ENCODE measurements at places on chromosomes 7 and 10. TPM values are rescaled to one million over a fixed set of nuclear protein-coding genes. Genes with fewer than 3 reads are reported as not detected.

The HACD1 gene
- total RNA-seq: 18.6 TPM

The MOGAT3 gene
- 0.81 TPM for total RNA-seq

The KCNH2 gene
- 14.6 TPM for total RNA-seq

The NRF1 gene
- 16.4 TPM for total RNA-seq

The BTRC gene
- 22.2 TPM for total RNA-seq

The JCAD gene
- 2.2 TPM for total RNA-seq

The ZNF488 gene
- total RNA-seq: 8.7 TPM

The MDFIC gene
- 7.4 TPM for total RNA-seq

The ASZ1 gene
- not detected for total RNA-seq

The GFRA1 gene
- 5.1 TPM for total RNA-seq

DNA sequence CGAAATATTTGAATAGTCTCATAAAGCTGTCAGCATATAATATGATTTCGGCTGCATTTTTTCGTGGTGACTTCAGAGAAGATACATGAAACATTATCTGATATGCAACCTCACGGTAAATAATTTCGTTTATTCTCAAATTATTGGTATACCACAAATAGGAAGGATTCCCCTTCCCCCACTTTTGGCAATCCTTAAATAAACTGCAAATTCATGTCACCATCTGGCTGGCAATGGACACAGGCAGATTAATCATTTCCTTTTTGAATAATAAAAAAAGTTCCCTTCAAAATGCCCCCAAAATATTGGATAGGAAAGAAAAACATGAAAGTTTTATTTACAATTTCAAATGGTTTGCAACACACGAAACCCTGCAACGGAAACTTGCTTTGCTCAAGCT lies 234.5 kb upstream of the MEOX2 start:
- no peak for DNase-seq

- DNase-seq: peak; percentile 64
Observed at GRCh38 chr7:139618482-139619366, 95.2 kb downstream of the CLEC2L start.

- peak; percentile 80 for DNase-seq
Observed at GRCh38 chr7:73830681-73831583, at the start of gene CLDN4. Gene CLDN4 (plus strand): TSS chr7:73830996. CDS start chr7:73831202, 206 bp downstream.

DNA sequence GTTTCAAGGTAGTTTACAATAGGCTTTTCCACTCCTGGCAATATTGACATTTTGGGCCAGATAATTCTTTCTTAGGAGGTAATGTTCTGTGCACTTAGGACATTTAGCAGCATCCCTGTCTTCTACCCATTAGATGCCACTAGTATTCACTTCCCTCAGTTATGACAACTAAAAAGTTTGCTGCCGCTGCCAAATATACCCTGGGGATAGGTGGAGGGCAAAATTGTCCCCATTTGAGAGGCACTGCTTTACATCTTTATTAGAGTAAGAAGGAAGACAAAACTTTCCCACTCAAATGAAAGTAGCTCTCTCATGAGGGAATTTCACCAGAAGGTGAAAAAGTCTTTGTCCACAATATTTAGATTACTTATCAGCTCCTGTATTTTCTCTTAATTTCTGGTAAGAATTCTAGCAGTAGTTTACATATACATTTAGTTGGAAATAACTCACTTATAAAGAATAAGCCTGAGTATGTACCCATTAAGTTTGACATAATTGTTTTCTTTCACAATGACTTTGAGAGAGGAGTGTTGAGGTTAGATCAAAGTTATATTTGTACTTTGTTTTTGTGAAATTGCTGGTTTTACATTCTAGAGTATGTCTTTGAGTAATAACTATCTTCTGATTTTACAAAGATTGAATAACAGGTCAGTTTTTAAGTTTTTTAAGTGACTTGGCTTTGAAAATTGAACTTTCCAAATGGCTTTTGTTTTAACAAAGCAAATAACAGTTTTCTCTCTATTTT lies 46.0 kb downstream of the HELLS start:
- no peak for DNase-seq

DNA sequence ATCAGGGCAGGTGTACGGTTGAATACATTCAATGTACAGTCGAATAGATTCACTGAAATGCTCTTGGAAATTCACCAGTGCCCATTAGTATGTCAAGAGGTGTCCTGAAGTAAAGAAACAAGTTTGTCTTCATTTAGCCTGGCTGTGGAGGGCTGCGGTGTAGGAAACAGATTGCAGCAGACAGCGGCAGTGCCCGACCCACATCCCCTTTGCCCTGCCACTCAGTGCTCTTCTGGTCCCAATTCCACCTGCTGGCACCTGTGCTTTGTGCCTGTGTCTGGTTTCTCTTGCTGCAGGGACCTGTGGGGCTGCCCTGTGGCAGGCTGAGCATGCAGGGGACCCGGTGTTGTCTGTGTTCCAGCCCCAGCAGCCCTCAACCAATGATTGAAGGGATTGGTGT lies 183.7 kb downstream of the RPS24 start:
- no peak for DNase-seq

DNA sequence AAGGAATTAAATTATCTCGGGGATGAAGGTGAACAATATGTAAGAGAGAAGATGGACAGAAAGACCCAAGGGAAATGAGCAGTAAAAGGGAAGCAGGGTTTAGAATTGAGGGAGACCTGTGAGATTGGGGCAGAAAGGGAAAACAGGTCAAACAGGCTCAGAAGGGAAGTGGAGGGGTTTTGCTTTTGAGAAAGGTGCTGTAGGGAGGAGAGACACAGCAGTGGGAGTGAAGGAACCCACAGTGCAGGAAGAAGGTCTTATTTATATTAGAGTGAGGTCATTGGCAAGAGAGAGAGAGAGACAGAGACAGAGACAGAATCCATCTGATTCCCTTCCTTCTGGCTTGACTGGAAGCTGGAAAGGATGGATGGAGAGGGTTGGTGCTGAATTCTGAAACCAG lies 3.5 kb upstream of the TCAF1 start:
- no peak for DNase-seq

DNA sequence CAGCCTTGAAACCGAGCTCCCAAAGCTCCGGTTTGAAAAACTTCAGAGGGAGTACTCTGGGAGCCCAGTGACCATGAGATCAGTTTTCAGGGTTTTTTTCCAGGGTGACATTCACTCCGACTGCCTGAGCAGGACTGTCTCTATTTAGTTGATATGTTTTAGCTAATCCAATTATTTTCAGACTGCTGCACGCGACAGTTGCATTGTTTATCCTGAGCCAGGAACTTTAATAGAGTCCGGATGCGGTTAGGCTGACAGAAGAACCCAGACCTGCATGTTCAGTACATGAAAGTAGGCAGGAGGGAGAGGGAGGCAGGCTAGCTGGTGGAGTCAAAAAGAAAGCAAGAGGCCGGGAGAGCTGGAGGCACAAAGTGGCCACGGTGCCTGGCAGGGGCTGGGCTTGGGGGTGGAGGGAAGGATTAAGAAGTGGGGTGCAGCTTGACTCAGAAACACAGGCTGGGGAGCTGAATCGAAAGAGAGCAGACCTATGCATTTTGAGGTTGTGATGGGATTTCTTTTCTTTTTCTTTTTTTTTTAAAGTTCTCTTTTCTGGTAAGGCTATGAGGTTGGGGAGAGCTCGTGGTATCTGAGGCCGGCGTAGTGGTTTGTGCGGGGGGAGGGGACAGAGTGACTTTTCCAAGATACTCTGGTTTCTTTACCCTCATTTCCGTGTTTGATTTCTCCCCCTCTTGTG lies 5.7 kb downstream of the GATA3 start:
- no peak for DNase-seq

DNA sequence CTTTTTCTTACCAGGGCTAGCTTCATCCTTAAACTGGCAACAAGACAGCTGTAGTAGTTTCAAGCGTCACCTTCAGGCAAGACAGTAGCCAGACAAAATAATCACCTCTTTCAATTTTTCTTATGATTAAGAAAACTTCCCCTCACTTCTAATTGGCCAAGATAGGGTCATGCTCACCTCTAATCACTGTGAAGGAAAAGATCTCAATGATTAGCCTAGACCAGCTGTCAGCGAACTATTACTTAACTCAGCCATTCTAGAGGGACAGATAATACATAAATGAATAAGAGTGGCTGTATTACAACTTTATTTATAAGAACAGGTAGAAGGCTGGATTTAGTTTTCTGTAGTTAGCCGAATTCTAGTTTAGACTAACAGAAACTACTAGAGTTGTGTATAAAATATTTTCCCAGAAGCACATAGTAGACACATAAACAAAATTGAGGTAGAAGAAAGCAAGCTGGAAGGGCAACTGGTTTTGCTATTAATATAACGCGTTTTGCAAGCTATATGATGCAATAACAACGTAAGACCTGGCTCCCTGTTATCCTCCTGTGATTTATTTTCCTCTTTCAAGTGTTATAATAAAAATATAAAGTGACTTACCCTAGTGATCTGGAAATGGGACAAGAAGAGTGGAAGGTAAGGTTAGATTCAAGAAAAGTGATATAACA lies 64.3 kb downstream of the ELAPOR2 start:
- no peak for DNase-seq

GRCh38 chr10:71757399-71757922 lies 15.9 kb downstream of the VSIR start:
- no peak for DNase-seq

- DNase-seq: no peak
Observed at GRCh38 chr7:143296686-143297085, 8.5 kb downstream of the CASP2 start.

GRCh38 chr7:2566348-2566889 lies 7.6 kb downstream of the IQCE start:
- no peak for DNase-seq

- DNase-seq: no peak
Observed at GRCh38 chr10:5813091-5813340, 218 bp downstream of the GDI2 start.

GRCh38 chr10:6583447-6583846 lies 3.4 kb upstream of the PRKCQ start:
- no peak for DNase-seq

DNA sequence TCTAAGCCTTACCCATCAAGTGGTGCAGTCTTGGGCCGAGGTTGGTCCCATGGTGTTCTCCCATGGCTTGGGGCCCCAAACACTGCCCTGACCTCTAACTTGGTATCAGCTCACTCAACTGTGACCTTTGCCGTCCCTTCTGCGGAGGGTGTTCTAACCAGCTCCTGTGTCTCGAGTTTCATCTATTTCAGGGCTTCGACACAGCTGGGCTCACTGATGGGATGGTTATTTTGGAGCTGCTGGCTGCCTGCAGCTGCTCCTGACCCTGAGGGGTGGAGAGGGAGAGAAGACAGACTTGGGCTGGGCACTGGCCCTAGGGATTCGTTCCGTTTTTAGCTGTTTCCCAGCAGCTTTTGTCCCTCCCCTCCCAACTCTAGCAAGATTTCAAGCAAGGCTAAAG lies 86.9 kb downstream of the NEURL1 start:
- DNase-seq: no peak

- DNase-seq: no peak
Observed at GRCh38 chr10:93408783-93409182, 73.4 kb downstream of the MYOF start.

- no peak for DNase-seq
Observed at GRCh38 chr7:95793658-95794057, 21.3 kb downstream of the DYNC1I1 start.

- no peak for DNase-seq
Observed at GRCh38 chr7:28687537-28687936, 270.6 kb downstream of the TRIL start.

GRCh38 chr10:89001024-89001728 lies 10.6 kb downstream of the FAS start:
- DNase-seq: no peak

GRCh38 chr10:103491729-103492364 lies 1.7 kb upstream of the NEURL1 start:
- no peak for DNase-seq

GRCh38 chr7:105677817-105678573 lies 96.7 kb upstream of the EFCAB10 start:
- no peak for DNase-seq

DNA sequence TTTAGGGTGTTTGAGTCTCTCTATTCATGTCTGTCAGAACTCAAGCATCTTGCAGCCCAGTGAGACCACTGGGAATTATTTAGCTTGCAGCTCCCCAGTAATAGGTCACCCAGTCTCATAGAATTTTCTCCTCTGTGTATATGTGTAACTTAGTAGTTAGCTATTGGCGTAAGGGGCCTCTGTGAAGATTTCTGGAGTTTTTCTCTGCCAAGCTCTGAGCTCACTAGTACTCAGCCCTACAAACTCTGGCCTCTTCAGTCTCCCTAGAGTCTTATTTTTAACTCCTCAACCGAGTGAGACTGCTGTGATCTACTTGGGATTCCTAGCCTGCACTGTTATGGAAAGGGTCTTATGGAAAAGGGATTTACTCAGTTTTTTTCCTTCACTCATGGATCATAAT lies 90.2 kb downstream of the PPP1R9A start:
- DNase-seq: no peak

DNA sequence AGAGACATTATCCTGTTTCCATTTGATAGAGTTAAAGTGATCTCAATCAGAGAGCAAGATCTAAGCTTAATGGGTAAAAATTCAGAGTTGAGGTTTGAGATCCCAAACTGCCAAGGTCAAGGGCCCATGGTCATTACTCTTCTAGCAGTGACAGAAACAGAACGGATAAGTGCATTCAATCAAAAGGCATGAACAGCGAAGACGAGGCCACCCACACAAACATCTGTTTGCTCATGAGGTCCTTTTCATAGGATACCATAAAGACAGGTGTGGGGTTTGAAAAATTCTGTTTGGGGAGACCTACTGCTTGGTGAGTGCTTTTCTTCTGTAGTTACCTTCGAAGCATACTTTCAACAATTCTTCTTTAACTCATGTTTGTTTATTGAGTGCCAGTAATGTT lies 58.3 kb downstream of the SEMA3C start:
- DNase-seq: no peak

- DNase-seq: no peak
Observed at GRCh38 chr7:107043921-107044346, 571 bp upstream of the PRKAR2B start.
